ENCODE measurements at places on chromosomes 1 and 21.

DNA sequence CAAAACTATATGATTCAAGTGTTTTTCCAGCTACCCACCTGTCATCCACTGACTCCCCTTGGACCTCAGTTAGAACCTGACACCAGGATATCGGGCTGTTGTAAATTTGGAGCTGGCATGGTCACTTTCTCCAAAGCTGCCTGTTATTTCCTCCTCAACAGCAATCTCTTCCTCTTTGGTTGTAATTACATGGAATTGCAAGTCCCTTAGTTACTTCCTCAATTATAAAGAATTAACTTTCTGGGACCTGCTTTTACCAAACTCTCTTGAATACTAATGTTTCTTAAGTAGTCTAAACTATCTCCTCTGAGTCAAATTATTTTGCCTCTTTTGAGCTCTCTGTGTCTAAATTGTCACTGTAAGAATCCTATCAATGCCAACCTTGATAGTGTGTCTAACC lies 150.3 kb upstream of the SGIP1 start:
- no peak for DNase-seq

- no peak for DNase-seq
These were observed 43.4 kb downstream of the LTN1 start for GRCh38 chr21:28949318-28949717.

DNA sequence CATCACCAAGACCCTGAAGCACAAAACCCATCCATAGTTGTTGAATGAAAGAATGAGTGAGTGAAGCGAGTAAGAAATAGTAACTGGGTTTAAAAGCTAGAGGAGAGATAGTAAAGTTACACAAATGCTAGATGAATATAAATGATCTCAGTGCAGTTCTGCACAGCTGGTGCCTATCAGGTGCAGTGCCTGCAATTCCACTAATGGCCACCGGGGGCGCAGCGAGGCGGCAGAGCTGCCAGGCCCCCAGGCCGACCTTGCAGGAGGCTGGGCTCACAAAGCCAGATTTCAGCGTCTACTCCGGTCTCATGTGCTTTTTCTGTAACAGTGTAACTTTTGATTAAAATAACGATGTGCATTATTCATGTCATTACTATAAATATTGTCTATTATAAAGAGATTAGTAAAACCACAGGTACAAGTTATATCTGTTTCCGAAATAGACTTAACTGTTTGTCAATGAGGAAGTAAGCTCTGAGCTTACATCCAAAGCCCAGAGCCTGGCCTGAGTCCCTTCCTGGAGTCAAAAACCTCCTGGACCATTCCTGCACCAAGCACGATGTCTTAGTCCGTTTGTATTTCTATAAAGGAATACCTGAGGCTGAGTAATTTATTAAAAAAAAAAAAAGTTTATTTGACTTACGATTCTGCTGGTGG lies 477.6 kb downstream of the NPHP4 start:
- peak; percentile 86 for DNase-seq

GRCh38 chr1:58768971-58769808 lies 14.7 kb downstream of the JUN start:
- peak; percentile 93 for DNase-seq

DNA sequence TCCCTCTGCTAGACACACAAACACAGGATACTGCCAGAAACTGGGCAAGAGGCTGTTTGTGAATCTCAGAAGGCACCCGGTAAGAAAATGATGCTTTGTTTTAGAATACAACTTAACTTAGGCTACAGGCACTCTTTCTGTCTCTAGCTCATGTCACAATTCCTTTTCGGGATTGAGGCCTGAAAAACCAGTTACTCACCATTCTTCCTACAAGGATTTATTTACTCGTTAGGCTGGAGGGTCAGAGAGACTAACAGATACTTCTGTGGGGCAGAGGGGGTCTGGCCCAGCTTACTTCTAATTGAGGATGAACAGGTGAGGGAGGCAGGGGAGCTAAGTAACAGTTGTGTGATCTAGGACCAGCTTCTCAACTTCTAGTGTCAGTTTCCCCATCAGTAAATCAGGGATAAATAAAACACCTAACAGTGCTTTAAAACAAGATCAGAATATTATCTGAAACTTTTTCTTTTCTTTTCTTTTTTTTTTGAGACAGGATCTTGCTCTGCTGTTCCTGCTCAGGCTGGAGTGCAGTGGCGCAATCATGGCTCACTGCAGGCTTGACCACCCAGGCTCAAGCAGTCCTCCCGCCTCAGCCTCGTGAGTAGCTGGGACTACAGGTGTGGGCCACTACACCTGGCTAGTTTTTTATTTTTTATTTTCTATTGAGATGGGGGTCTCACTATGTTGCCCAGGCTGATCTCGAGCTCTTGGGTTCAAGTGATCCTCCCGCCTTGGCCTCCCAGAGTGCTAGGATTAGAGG lies 31.9 kb downstream of the NFYC start:
- DNase-seq: no peak

DNA sequence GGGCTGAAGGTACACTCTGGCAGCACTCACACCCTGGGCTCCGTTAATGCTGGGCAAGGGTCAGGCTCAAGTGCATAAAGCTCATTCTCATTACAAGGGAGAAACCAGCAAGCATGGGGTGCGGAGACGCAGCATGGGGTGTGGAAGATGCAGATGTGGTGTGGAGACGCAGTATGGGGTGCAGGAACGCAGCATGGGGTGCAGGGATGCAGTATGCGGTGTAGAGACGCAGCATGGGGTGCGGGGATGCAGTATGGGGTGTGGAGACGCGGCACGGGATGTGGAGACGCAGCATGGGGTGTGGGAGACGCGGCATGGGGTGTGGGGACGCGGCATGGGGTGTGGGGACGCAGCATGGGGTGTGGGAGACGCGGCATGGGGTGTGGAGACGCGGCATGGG lies 390.7 kb downstream of the NPHP4 start:
- DNase-seq: no peak

DNA sequence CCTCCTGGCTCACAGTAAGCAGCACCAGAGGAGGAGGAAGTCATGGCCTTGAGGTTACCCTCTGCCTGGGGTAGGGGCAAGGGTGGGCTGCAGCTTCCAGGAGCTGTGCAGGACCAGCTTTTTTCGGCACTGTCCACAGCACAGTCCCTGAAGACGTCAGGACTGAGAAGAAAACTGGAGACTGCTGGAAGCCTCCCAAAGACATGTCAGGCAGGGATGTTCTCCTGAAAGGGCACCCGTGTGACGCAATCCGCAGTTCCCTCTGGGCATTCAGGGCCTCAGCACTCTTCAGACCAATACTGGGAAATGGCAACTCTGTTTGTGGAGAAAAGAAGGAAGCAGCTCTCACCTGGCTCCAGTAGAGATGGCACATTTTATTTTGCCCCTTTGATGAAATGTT lies 64.8 kb upstream of the TENT5C start:
- DNase-seq: no peak

GRCh38 chr21:45246386-45247320 lies 41.0 kb downstream of the POFUT2 start:
- DNase-seq: no peak

GRCh38 chr21:40967771-40968170 lies 120.8 kb upstream of the DSCAM start:
- DNase-seq: no peak

- peak; percentile 46 for DNase-seq
These were observed 46.6 kb downstream of the VPS26C start for GRCh38 chr21:37220433-37220980.

DNA sequence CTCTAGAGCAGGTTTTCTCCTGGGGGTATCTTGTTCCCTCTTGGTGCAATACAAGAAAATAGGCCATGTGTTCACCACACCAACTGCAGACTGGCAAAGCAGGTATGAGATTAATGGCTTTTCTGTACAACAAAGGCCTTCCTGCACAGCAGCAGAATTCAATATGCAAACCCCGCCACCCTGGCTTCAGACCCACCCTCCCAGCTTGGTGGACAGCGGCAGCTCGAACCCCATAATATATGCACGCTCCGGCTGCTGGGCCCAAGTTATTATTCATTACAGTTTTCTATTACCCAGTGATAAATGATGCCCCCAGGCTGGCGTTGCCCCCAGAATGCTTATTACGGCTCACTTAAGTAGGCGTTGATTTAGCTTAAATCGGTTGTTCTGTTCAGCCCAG lies 144.2 kb downstream of the RRAGC start:
- no peak for DNase-seq

DNA sequence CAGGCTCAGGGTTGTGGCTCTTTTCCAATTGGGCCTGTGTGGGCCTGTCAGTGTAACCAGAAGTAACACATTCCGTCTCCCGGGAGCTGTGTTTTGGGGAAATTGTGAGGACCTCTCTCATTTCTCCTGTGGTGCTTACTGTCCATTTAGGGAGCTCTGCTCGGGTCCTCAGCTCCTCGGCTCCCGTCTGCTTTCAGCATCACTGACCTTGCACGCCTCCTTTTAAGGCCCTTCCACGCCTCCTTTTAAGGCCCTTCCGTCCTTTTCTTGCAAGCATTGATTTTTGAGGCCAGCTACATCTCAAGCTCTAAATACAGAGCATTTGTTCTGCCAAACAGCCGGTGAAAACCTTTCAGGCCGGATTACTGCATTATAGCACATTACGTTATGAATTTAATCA lies 9.7 kb downstream of the CA6 start:
- peak; percentile 20 for DNase-seq

GRCh38 chr1:7991504-7992440 lies 30.3 kb downstream of the PARK7 start:
- DNase-seq: no peak

DNA sequence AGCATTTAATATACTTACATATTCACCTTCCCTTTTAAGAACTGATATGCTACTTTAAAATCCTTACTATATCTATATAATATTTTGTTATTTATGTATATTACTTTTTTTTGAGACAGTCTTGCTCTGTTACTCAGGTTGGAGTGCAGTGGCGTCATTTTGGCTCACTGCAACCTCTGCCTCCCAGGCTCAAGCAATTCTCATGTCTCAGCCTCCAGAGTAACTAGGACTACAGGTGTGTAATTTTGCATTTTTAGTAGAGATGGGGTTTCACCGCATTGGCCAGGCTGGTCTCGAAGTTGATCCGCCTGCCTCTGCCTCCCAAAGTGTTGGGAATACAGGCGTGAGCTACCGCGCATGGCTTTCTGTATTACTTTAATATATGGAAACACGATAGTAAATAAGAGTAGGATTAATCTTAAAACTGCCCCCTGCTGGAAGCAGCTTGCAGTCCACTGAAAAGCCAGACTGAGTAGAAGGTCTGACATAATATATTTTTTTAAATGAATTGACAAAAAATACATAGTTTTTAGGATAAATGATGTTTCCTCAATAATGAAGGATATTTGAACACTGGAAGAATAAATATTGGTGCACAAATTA lies 24.4 kb downstream of the RCAN3 start:
- no peak for DNase-seq

- DNase-seq: no peak
These were observed 14.4 kb upstream of the PSMG1 start for GRCh38 chr21:39197448-39198233.

- DNase-seq: no peak
These were observed 44.1 kb downstream of the OLFML3 start for GRCh38 chr1:114023377-114023776.

DNA sequence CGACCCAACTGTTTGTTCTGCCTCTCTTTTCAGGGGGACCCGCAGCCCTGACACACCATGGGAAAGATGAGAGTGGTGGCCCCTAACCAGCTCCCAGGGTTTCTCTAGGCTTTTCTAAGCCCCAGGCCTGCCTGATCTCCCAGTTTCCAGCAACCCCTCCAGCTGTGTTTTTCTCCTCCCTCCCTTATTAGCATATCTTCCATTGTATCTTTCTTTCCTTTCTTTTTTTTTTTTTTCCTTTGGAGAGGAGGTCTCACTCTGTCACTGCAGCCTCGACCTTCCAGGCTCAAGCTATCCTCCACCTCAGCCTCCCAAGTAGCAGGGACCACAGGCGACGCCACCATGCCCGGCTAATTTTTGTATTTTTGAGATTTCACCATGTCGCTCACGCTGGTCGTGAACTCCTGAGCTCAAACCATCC lies 1.8 kb upstream of the CERS2 start:
- DNase-seq: no peak

DNA sequence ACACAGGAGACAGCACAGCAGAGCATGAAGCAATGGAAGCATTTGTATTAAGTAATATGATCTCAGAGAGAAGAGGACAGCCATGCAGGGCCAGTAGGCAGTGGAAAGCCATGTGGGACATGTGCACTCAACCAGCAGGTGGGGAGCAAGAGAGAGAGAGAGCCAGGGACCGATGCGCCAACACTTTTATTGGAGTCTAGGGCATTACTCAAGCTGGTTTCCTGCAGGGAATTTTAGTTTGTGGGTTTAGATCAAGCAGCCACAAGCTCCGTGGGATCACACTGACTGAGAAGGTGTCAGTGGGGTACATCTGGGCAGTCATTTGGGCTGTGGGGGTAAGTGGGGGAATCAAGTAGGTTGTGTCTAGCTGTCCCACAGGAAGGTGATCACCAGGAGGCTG lies 137.1 kb downstream of the PCBP3 start:
- DNase-seq: no peak

- DNase-seq: no peak
These were observed 1223.9 kb downstream of the BRINP3 start for GRCh38 chr1:189253601-189254350.

DNA sequence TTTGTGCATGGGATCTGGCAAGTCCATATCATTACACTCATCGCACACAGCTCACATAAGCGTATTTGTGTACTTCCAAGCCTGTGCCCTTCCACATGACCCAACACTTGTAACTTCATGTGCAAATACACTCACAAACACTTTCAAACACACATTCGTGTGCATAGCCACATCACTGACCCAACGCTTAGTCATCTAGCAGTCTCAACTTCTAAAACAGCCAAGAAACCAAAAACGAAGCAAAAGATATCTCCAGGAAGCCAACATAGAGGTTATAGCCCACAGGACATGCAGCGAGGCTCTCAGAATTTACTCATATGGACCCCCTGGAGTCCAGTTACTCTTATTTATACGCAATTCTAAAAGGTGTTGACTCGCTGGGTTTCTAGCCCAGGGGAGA lies 10.9 kb upstream of the GOLT1A start:
- no peak for DNase-seq

DNA sequence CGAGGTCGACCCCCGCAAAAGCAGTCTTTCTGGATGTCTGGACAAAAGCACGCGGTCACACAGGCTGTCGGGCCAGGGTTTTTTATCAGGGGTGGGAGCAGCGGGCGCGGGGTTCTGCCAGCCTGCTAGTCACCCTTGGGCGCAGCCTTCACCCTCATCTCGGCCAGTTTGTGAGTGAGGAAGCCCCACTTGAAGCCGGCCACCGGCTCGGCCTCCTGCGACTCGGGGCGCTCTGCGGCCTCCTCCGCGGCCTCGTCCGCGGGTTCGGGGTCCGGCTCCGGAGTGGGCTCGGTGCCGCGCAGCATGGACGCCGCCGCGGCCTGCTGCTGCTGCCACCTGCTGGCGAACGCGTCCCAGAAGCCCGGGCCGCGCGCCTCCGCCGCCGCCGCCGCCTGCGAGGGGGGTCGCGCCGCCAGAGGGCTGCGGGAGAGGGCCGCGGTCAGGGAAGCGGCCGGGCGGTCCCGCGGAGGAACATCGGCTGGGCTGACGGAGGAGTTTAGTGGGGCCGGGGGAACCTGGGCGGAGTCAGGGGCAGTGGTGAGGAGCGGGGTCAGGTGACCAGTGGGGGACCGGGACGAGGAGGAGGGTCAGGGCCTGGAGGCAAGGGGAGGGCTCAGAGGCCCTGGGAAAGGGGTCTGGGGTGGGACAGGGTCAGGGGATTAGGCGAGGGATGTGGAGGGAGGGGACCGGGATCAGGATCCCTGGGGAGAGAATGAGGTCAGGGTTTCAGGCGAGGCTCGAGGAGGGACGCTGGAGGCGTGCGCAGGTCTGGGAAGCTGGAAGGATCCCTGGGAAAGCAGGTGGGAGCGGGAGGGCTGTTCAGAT lies 4.5 kb downstream of the C1orf232 start:
- DNase-seq: peak; percentile 34

GRCh38 chr1:244552336-244552735 lies 91.3 kb downstream of the CATSPERE start:
- no peak for DNase-seq
